Muscle of arm (tissue), 14 donors: ENCODE measurements at places on chromosomes 1 and 21.
A peak's percentile ranks its signal among the peaks of the same experiment; 100 is the strongest.

GRCh38 chr1:113321771-113322387 lies 68.4 kb upstream of the MAGI3 start:
- no peak for DNase-seq

- peak; percentile 25 for DNase-seq
Observed at GRCh38 chr21:41924368-41924754, 29.5 kb downstream of the C2CD2 start.

- peak; percentile 71 for DNase-seq
Observed at GRCh38 chr1:156893048-156893953, at the start of gene PEAR1. Gene PEAR1, plus strand, starts transcription at chr1:156893718. Its CDS starts 10,209 bp downstream, at chr1:156903927.

GRCh38 chr1:222417264-222417663 lies 130.6 kb downstream of the HHIPL2 start:
- DNase-seq: no peak

DNA sequence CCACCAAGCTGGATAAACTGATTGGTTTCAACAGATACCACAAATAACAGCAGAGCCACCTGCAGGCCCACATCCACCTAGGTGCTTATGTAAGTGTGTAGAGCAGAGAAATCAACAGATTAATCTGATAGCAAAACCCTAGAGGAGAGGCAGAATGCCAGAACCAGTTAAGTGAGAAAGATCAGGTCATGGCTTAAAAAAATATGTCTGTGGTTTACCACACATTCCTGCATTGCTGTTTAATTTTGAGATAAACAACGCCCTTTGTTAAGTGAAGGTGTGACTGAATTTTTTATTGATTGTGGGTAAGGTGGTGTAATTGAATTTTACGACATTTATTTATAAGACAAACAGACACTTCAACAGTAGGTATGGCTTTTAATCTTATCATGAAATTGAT lies 21.2 kb downstream of the CRNN start:
- DNase-seq: no peak

DNA sequence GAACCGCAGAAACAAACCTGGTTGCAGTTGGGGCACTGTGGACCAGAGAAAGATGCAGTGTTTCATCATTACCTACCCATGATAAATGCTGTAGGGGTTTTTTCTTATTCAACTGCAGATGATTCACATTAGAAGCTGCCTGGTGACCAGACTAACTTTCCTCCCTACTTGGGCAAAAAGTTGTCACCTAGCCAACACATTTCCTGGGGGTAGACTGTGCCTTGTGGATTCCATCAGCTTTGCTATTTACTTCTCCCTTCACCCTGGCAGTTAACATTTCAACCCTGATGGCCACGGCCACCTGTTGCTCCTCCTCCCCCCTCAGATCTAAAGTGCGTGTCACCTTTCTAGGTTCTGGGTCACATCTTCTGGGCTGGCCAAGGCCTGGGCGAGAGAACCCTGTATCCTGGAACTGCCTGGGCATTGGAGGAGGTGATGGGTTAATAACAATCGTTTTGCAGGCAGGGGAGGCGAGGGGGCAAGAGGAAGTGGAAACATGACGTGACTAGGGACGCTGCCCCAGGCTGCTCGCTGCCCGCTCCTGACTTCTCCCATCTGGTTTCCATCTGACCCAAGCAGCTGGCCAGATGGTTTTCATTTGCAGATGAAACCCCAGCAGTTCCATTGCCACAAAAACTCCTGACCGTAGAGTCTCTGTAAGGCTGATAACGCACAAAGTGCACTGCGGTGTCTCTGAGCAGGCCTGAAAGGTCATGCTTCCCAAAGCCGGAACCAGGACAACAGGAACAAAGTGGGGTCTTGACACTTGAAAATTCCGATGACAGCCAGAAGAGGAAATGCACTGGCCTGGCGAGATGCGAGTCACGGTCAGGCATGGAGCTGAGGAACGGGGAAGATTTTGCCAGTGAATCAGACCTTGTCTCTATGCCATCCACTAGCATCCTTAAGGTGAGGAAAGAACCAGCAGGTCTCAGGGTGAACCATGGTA lies 36.6 kb downstream of the CAPZB start:
- DNase-seq: peak; percentile 72

- no peak for DNase-seq
Observed at GRCh38 chr1:50060279-50060678, 36.5 kb upstream of the AGBL4 start.

DNA sequence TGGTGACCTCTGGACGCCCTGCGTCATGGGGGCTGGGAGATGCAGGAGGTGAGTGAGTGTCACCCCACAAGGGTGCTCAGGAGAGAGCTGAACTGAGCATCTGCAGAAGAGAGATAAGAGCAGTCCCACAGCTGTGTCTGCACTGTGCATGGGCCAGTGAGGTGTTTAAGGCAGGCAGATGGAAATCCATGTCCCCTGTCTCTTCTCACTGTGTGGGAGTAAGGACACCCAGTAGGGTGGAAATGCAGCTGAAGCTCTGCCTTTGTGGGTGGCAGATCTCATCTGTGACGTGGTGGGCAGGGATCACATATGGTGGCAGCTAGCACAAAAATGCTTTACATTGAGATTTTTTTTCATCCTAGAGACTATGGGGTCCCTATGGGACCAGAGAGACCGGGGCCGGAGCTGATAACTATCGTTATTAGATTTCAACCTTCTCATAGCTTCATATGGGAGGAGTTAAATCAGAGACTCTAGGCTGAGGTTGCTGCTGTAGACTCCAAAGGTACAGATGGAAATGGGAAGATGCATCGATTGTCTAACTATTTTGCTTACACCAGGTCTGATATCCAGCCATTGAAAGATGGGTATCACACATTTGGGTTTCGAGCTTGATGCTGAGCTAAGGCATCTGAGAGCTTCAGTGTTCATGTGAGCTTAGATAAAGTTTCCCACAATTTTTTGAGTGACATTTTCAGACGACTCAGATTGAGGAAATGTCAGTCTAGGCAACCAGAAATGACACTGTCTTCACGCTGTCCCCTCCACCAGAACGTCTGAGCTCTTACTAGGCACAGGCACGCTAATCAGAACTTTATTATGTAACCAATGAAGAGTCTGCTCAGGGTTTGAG lies 65.3 kb upstream of the PSEN2 start:
- DNase-seq: no peak

- DNase-seq: no peak
Observed at GRCh38 chr1:181397845-181398244, 85.5 kb upstream of the CACNA1E start.

GRCh38 chr1:41918450-41919043 lies at the start of gene HIVEP3:
Gene HIVEP3, minus strand, starts transcription at chr1:41918922.
- peak; percentile 24 for DNase-seq

DNA sequence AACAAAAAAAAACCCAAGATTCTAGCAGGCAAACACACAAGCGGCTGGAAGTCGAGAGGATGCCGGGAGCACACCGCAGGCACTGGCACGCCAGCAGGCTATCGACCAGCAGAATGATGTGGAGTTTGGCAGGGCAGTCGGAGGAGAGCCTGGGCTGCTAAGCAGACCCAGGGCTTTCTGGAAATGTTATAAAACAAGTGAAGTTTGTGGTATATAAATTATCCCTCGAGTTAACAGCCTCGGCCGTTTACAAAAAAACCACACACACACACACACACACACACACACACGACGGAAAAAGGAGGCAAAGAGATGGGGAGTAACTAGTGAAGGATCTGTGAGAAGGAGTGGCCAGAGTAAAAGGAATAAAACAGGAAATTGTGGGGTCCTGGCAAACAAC lies 87.2 kb upstream of the IVNS1ABP start:
- peak; percentile 66 for DNase-seq

- DNase-seq: no peak
Observed at GRCh38 chr1:208829595-208829994, 585.4 kb upstream of the PLXNA2 start.

DNA sequence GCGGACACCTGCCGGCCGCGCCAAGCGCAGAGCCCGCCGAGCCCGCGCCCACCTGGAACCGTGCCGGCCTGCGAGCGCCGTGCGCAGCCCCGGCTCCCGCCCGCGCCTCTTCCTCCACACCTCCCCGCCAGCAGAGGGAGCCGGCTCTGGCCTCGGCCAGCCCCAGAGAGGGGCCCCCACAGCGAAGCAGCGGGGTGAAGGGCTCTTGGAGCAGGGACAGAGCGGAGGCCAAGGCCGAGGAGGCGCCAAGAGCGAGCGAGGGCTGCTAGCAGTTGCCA lies 50.1 kb upstream of the KRTAP19-8 start:
- no peak for DNase-seq

- no peak for DNase-seq
Observed at GRCh38 chr1:156511644-156512043, 11.1 kb upstream of the MEF2D start.

- peak; percentile 72 for DNase-seq
Observed at GRCh38 chr1:89358287-89358893, 5.5 kb upstream of the GBP6 start.

GRCh38 chr21:24693779-24694178 lies 913.5 kb downstream of the MRPL39 start:
- DNase-seq: no peak

DNA sequence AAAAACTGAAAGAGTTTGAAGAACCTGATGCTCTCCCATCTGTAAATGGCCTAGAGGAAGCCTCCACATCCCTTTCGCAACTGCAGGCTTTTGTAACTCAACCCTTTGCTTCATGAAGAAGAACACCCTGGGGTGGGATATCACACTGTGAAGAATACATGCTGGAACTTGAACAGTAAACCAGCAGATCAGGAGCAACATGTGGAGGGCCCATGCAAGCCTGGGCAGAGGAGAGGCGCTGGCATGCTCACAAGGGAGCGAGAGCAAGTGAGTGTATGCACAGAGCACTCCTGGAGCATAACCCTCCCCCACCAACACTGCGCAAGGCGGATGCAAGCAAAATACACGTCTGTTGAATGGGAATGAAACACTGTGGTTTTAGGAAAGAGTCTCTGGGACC lies 24.6 kb upstream of the SPAG17 start:
- DNase-seq: no peak

DNA sequence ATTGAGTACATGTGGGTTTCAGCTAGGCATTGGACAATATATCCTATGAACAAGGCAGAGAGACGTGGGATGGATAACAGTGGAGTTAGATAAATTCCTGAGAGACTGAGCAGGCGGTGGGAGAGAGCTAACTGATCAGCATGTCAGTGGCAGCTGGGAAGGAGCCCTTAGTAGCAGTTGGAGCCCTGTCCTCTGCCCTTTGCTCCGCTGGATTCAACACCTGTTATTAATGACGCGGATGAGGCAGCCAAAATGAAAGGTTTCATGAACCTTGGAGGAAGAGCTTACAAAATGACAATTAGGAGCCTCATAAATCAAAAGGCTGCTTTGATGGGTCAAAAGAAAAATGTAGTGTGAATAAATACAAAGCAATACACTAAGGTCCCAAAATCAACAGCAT lies 16.1 kb downstream of the UBIAD1 start:
- no peak for DNase-seq

DNA sequence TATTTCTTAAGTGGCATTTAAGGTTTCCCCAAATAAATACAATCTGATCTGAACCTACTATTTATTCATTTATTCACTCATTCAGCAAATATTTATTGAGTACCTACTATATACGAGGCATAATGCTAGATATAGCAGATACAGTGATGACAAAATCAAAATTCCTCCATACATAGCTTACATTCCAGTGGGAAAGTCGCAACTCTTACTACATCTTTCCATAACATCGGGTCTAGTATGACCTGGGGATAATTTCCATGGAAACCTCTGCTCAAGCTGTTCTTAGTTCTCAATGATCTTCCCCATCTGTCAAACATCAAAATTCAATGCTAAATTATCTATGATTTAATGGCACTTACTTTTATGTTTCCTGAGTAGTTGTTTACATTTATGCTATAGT lies 70.8 kb upstream of the PRKACB start:
- no peak for DNase-seq

DNA sequence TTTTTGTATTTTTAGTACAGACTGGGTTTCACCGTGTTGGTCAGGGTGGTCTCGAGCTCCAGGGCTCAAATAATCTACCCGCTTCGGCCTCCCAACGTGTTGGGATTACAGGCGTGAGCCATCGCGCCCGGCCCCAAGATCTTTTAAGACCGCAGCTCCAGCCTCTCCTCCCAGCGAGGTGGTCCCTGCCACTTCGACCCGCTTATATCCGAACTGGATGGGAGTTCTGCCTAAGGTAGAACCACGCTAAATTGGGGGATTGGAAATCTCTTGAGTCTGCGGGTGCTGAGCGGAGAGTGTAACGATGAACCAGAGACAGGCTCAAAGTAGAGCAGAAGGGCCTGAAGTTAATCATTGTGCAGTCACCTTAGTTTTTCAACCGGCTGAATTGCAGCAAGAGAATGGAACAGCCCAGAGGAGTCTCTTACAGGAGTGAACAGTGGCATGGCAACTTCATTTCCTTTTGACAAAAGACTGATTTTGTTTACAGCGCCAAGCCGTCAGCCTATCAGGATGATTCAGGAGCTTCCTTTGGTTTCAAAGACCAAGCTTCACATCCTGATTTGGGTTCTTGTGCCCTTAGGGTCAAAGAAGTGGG lies 726 bp upstream of the CYB5R1 start:
- DNase-seq: no peak

- DNase-seq: no peak
Observed at GRCh38 chr21:41899426-41900202, 20.5 kb upstream of the PRDM15 start.

DNA sequence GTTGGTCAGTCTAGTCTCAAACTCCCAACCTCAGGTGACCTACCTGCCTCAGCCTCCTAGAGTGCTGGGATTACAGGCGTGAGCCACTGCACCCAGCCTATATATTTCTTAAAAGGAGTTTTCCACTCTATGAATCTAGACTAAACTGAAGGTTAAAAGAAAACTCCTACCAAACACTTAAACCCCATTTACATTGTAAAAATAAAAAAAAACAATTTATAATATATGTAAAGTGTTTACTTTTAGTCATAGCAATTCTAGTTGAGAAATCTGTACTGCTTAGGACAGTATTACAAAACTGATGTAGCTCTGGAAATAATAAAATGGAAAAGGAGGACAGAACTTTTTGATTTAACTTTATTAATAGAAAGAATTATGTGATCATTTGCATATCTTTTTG lies 9.5 kb downstream of the ASB17 start:
- no peak for DNase-seq

GRCh38 chr1:224503161-224504118 lies 68.8 kb upstream of the WDR26 start:
- DNase-seq: peak; percentile 72

GRCh38 chr21:26124896-26125295 lies 45.7 kb downstream of the APP start:
- no peak for DNase-seq

- no peak for DNase-seq
Observed at GRCh38 chr1:234554218-234554697, 55.7 kb downstream of the IRF2BP2 start.
